ENCODE measurements at places on chromosomes 4 and X.

GRCh38 chr4:4415806-4416805 lies 29.2 kb downstream of the NSG1 start:
- no peak for DNase-seq

DNA sequence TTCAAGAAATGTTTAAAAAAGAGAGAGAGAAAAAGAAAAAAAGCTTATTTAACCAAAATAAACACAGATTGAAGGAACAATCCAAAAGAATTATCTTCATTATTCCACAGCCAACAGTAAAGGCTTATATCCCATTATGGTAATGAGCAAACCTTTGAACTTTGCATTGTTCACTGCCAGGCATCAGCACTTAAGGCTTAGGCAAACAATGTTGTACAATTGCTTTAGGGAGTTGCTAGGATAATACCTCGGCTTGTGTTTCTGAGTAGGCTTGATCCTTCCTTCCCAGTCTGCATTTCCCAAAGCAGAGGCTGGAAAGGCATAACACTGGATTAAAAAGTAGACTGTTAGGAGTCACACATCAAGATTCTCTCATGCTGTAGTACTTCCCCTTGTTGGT lies 352.7 kb upstream of the IGFBP7 start:
- DNase-seq = no peak

- no peak for DNase-seq
These were observed 192.9 kb downstream of the ARHGAP10 start for GRCh38 chr4:147924604-147925412.

DNA sequence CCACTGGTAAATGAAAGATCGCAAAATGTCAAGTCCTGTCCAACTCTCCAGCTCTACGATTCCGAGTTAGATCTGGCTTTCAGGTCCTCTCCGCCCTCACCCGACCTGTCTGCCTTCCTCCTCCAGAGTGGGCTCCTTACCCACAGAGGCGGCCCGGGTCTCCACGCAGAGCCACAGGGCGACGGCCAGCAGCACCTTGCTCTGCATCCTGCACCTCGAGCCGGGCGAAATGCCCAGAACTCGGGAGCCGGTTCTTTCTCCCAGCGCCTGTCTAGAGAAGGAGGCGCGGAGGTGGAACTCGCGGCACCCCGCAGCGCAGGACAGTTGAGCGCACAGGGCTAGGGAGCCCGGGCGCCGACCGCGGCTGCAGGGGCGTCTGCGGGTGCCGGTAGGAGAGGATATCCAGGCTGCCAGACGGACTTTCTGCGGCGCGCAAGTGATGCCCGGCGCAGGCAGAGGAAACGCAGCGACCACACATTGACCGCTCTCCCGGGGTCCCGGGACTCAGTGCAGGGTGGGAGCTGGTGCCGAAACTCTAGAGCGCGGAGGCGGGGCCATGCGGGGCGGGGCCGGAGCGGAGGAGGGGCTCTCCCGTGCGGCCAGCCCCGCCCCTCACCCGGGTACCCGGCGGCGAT lies at the start of gene KDR:
Gene KDR, minus strand, starts transcription at position 509 of the 635 bp plus-strand sequence. Its CDS starts 302 bp downstream, at position 207.
- no peak for DNase-seq

GRCh38 chrX:68912113-68912512 lies 83.3 kb downstream of the EFNB1 start:
- no peak for DNase-seq

- no peak for DNase-seq
These were observed 277.5 kb upstream of the AGTR2 start for GRCh38 chrX:115892787-115893671.

DNA sequence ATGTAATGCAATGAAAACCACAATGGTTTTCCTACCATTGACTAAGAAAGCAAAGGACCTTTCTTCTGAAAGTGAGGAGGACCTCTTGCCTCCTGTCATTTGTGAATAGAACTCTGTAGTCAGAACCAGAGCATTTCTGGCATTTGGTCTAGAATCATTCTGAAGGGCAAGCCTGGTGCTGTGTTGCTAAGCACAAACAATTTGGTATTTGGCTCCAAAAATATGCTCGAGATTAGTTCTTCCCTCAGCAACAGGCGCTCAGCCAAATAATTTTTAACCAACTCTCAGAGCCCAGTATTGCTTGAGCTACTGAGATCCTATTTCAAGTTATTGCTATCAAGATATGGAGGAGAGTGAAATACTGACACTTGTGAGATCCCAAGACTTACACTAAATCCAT lies 71.0 kb downstream of the SNCA start:
- DNase-seq = no peak
